ENCODE measurements at places on chromosomes 13 and 19.

DNA sequence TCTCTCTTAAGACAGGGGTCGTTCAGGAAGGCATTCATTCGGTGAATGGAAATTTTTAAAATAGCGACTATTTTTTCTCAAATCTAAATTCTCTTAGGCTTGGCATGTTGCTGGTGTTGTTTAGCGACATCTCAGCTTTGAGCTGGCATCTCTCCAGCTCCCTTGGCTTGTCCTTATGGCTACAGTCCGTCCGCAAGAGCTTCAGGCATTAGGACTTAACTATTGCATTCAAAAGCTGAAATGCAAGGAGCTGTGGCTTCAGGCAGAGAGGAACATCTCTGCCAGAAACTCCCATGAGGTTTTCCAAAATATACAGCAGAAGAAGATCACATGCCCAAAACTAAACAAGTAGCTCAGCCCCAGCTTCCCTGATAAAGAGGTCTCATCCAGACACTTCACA, 578.5 kb downstream of the EFNB2 start:
- no peak for DNase-seq

GRCh38 chr13:74979703-74980102, 502.3 kb downstream of the TBC1D4 start:
- no peak for DNase-seq

- DNase-seq = no peak
Observed at GRCh38 chr19:51706885-51707284, 13.8 kb downstream of the SPACA6 start.

DNA sequence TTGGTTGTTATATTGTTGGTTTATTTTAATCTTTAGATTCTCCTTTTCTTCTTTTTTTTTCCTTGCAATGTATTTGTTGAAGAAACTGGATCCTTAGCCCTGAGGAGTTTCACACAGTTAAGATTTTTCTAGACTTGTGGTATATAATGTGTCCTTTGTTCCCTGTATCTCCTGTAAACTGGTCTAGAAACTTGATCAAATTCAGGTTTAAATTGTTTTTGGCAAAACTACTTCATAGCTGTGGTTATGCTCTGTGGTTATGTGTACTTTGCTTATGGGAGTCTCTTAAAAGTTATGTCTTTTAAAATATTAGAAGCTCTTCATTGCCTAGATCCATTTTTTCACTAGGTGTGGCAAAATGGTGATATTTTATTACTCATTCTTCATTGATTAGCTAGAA, 3.7 kb upstream of the MTRF1 start:
- no peak for DNase-seq

- no peak for DNase-seq
Observed at GRCh38 chr19:18611327-18612050, 1.2 kb upstream of the TMEM59L start.

DNA sequence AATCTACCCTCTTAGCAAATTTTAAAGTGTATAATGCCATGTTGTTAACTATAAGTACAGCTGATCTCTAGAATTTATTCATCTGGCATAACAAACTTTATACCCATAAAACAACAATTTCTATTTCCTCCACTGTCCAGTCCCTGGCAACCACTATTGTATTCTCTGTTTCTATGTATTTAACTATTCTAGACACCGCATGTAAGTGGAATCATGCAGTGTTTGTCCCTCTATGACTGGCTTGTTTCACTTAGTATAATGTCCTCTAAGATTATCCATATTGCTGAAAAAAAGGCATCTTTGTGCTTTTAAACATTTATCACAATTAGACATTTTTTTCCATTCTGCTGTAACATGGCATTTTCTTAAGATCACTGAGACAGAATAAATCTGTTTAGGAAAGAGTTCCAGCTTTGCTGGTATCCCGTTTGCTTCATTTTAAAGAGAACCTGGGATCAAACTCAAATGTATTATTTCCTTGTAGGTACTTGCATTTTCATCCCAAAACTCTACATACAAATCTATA, 1191.0 kb downstream of the SLITRK5 start:
- DNase-seq = no peak

GRCh38 chr13:46663206-46664037, 110.5 kb downstream of the LRCH1 start:
- DNase-seq = no peak

- no peak for DNase-seq
Observed at GRCh38 chr13:111344471-111345191, 24.2 kb downstream of the TEX29 start.

DNA sequence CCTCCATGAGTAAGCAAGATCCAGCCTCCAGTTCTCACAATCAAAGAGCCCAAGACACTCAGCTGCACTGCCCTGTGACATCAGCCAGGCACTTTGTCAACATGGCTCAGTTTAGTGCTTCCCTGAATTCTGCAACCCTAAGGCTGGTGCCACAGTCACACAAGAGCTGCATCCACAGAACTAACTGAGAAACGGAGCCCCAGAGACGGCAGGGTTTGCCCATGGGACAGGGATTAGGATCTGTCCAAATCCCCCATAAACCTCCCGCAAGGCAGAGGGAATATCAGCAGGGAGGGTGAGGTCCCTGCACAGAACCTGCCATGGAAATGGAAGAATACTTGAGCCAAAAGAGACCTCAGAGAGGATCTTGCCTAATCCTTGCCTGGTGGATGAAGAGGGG, 70.4 kb upstream of the UQCRFS1 start:
- no peak for DNase-seq

GRCh38 chr19:54390942-54391577, 24.2 kb upstream of the TTYH1 start:
- DNase-seq = peak; percentile 34

- no peak for DNase-seq
Observed at GRCh38 chr19:5627395-5627904, 4.6 kb downstream of the SAFB start.

DNA sequence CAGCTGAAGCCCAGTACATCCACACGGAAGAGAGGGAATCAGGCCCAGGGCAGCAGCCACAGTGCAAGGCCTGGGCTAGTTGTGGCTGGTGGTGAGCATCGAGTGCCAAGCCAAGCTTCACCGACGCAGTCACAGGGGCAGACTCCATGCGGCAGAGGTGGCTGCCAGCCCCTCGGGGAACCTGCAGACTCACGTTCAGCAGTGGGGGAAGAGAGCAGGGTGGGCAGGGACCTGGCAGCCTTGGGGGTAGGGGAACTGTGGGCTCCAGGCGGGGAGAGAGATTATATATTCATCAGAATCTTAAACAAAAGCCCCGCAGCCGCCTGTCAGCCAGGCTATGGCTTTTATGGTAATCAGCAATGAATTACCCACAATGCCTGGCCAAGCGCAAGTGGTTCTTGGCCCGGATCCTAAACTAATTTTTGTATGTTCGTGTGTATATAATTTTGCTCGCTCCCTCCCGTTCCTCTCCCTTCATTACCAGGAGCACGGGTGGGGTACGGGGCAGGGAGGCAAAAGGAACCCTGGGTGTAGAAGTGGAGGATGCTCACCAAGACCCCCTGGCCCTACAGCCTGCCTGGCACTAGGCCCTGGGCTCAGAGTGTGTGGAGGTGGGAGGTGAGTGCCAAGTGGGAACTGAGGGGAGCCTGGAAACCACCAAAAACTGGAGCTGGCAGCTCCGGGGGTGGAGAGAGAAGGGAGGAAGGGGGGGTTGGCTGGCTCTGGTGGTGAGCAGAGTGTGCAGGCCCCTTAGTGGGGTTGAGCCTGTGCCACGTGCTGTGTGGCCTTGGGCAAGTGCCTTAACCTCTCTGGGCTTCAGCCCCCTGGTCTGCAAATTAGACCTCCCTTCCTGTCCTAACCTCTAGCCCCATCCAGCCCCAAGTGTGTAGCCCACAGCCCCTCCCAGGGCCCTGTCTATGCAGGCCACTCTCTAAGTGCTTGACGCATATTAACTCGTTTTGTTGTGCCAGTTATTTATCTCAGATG, 31.9 kb downstream of the PTPRS start:
- no peak for DNase-seq

DNA sequence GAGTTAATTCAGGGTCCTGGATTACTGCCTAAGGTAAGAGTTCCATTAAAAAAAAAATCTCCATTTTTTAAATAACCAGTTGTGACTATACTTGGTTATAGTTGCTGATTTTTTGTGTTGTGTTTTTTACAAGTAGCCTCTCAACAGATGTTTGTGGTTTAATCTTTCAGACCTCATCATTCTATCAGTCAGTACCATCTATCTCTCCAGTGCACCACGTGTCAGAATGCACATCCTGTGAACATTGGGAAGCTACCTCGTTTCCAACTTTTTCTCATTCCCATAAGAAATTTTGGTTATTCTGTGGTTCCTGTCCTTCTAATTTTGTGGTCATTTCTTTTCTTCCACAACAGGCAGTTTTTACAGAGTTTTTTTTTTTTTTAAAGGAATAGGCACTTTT, 39.2 kb downstream of the WDFY2 start:
- DNase-seq = no peak

- no peak for DNase-seq
Observed at GRCh38 chr13:37059848-37060192, 332 bp upstream of the SUPT20H start.

DNA sequence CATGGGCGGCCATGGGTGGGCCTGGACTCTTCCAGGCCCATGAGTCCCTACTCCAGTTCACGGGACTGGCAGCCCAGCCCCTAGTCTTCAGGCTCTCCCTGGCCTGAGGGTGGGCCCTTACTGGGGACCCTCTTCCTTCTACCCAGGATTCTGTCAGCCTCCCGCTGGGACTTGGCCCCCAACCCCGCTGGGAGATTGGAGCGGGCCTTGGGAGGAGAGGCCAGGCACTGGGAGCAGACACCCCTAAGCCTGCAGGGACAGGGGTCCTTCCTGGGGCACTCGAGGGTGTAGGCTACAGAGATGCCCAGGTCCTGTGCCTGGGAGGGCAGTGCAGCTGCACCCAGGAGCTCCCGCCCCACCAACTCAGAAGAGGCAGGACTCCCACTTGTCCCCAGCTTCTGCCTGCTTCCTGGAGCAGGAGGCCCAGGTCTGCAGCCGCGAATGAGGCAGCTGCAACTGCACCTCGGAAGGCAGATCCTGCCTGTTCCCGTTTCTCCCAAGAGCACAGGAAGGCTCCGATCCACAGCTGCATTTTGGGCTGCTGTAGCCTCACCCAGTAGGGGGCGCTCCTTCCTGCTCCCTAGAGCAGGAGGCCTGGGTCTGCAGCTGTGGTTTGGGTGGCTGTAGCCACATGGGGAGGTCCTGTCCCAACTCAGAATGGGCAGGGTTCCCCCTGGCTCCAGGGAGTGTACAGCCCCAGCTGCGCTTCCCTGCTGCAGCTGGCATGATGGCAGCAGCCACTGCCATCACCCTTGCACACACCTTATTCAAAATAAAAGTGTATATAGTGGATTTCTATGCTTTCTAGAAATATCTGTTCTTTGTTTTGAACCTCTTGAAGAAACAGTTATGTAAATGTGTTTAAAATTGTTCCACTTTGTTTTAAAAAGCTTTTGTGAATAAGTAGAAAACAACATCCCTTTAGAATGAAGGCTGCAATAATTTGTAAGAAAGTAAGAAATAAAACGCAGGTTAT, 46.8 kb downstream of the TEX26 start:
- DNase-seq = peak; percentile 21

DNA sequence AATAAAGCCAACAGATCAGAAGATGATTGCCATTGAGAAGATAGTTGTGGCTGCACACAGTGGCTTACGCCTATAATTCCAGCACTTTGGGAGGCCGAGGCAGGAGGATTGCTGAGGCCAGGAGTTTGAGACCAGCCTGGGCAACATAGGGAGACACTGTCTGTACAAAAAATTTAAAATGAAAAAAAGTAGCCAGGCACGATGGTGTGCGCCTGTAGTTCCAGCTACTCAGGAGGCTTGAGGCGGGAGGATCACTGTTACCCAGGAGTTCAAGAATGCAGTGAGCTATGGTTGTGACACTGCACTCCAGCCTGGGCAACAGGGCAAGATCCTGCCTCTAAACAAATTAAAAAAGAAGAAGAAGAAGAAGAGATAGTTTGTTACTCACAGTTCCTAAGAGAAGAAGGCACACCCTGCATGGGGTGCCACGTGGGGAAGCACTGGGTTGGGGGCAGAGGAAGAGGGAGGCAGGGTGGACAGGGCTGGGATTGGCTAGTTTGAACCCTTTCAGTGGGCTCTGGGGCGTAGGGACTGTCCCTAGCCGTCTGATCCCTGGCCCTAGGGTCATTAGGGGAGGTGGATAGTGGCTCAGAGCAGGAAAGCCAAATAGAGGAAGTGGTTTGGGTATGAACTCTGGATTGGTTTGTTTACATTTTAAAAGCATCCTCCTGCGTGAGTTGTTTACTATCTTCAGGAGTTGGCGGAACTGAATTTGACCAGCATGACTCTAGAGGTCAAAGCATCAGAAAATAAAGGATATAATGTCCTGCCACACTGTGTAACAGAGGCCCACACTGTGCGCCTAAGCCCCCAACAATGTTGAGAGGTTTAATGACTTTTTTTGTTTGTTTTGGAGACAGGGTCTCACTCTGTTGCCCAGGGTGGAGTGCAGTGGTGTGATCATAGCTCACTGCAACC, 60.5 kb upstream of the MEDAG start:
- DNase-seq = no peak

GRCh38 chr19:6531956-6532243, 1.1 kb downstream of the TNFSF9 start:
- no peak for DNase-seq

GRCh38 chr13:74040200-74040599, 94.0 kb downstream of the KLF12 start:
- DNase-seq = no peak

GRCh38 chr13:49536144-49536873, 40.6 kb downstream of the PHF11 start:
- DNase-seq = no peak

GRCh38 chr13:45370922-45371406, 30.0 kb upstream of the TPT1 start:
- DNase-seq = peak; percentile 34

- no peak for DNase-seq
Observed at GRCh38 chr19:48757741-48758144, 2.4 kb downstream of the FGF21 start.

DNA sequence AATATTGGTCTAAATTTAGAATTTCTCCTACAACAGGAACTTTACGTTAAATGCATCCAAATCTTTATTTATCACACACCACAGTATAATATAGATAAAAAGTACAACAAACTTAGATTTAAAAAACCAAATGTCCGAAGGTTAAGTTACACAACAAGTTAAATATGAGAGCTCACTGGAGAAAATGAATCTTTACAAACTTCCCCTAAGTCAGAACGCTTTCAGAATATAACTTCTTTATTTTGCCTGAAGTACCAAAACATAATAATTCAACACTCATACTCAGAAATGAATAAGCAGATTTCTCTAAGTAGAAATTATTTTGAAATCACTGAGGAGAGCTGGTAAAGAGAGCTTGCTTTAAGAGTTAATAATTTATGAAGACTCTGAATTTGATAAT, 33.8 kb downstream of the TSC22D1 start:
- no peak for DNase-seq

DNA sequence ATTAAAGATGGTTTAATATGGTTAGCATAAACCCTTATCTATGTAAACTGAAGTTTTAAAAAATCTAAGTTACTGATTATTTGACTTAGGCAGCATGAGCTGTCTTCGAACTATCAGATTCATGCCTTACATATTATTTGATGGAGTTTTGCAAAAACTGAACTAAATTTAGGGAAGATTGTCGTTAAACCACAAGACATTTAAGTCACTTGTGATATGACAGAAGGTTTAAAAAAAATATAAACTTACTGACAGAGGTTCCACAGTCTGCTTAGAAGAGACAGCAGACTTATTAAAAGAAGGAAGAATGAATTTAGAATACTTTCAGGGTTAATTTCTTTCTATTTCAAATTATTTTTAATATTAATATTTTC, 110.9 kb upstream of the FRY start:
- no peak for DNase-seq
